Daoy (cell line): ENCODE measurements at places on chromosomes 5 and 9.

DNA sequence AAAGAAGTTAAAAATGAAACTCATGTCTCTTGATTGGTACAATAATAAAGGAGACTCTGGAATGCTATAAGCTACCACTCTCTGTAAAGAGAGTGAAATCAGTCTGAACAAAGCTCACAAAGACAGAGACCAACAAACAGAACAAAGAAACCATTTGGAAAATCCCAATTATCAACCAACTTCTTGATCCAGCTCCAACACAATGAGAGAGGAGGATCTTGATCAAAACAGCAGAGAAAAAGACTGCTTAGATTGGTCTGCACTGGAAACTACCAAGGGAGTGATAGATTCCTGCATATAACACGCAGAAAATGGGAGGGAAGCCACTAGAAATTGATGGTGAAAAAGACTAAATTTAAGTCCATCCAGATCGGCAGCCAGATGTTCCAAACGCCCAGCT is 23.1 kb upstream of the RNF38 start:
- DNase-seq, result no peak

DNA sequence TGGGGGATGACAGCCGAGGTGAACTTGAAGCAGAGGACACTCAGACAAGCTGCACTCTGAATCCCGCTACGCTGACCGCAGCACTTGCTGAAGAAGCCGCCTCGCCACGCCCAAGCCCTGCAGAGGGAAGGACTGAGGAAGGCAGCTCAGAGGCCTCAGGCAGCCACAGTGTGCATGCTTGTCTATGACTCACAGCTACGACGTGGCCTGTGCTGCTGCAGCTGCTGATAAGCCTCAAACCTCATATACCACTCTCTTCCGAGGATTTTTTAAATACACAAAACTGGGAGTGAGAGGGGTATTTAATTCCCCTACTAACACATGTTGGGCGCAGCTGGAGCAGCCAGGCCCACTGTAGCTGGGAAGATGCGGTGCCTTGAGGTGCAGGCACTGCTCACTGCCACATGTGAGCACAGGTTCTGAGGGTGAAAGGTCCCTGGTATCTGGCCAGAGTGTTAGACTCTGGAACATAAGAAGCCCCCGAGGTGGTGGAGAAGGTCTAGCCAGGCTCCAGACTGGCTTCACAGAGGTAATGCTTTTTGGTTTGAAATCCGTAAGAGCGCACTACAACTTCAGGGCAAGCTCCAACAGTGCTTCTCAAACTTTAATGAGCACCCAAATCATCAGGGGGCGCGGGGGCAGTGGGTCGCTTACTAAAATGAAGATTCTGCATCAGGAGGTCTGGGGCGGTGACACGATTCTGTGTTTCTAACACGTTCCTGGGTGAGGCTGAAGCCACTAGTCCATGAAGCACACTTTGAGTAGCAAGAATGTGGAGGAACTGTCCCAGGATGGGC is 196.8 kb downstream of the AUH start:
- DNase-seq, result peak; percentile 99

GRCh38 chr5:78574131-78574673 is 74.4 kb downstream of the LHFPL2 start:
- DNase-seq, result no peak

DNA sequence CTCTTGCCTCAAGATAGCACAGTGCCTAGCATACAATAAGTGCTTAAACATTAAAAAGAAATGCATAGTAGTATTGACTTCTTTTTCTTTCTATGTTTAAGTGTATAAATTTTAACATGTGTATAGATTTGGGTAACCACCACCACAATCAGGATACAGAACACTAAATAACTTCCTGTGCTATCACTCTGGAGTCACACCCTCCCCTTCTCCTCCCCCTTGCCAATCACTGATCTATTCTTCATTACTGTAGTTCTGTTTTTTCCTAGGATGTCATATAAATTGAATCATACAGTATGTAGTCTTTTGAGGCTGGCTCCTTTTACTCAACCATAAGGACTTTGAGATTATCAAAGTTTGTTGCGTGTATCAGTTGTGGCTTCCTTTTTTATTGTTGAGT is 68.5 kb downstream of the OSTF1 start:
- DNase-seq, result no peak

DNA sequence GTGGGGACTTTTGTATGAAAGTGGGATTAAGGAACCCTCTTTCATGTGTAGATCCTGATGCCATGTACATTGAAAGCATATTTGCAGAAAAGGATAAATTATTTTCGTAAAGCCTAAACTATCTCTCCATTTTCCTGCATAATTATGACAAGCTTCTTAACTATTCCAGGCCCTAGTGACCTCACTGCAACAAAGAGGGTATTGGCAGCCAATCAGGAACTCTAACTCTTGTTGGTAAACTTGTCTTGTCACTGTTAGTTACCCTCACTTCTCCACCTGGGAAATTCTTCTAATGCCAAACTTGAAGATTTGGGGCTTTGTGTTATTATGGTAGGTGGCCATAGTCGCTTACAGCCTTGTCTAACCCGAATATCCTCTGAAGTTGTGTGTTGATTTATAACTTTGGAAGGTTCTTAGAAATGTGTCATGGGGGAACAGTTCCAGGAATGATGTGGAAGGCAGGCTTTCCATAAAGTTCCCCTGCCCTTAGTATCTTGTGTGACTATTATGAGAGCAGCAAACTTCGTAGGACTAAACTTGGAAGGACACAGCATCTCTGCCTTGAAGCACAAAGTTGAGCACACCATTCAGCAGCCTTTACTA is 52.5 kb downstream of the IQGAP2 start:
- no peak for DNase-seq

- DNase-seq, result no peak
Observed at GRCh38 chr9:136823136-136824046, 15.6 kb downstream of the RABL6 start.

- DNase-seq, result peak; percentile 7
Observed at GRCh38 chr9:116791326-116791725, 104.2 kb downstream of the TRIM32 start.

DNA sequence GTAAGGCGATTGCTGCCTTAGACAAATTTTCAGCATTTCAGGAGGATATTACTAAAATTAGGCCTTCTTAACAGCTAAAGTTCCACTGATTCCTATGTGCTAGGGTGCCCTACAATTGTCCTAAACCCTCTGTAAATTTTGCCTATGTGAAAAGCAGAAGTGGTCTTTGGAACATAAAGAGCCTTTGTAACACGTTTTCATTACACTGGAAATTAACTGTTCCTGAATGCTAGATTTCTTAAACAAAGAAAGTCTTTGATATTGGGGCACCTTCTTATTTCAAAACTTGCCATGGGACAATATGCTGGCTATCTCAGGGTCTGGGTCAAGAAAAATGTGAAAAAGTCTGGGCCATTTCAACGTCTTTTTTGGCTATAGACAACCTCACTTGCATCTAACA is 60.4 kb upstream of the MOCS2 start:
- no peak for DNase-seq

DNA sequence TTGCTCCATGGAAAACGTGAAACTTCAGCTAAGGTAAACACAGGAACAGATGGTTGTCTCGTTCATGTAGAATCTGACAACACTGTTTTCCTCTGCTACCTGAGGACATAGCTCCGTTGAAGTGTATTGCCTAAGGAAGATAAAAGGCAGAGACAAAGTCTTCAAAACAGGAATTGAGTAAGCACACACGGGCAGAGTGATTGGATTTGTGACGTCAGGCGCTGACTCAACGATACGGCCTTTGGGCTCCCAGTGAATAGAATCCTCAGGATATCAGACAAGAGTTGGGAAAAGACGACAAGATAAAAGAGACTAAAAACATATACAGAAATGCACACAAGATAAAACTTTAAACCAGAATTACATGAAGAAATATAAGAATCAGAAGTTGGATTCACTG is 787.1 kb upstream of the CTNND2 start:
- DNase-seq, result peak; percentile 19

GRCh38 chr9:97397220-97397619 is 14.7 kb upstream of the TDRD7 start:
- DNase-seq, result peak; percentile 70
